ENCODE measurements at places on chromosomes 7 and 10.

GRCh38 chr7:117014673-117015133 lies 61.4 kb downstream of the ST7 start:
- DNase-seq: peak; percentile 47

- no peak for DNase-seq
Measured at GRCh38 chr10:129411393-129411705, 55.7 kb upstream of the MGMT start.

GRCh38 chr7:39127058-39127457 lies 149.3 kb downstream of the POU6F2 start:
- no peak for DNase-seq

DNA sequence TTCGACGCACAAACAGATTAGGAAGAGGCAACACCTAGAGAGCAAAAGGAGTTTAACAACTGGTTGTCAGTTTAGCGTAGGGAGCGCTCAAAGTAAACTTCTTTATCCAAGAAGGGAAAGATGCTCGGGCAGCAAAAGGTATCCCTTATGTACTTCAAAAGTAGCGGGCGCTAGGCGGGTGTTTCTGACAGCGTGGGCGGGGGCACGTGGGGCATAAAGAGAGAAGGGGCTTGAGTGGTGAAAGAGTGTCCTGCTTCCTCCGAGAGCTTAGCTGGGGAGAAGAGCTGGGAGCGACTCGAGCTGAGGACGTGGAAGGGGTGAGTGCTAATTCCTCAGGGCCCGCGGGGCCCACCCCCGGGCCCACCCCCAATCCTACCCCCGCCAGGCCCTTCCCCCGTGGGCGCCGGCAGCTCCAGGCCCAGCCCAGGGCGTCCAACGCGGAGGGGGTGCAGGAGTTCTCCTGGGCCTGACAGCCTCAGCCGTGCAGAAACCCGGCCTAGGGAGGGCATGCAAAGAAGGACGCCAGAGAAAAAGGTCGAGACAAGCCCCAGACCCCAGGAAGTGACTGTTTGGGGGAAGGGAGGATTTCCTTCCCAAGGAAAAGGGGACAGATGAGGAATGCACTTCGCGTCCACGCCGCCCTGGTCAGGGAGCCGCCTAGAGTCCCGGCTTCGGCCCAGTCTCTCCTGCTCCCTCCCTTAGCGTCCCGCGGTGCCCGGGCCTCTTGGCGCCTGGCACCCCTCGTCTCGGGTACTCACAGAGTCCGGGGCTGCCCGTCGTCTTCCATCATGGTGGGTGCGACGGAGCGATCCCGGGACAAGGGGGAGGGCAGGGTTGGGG lies 868 bp downstream of the TIAL1 start:
- DNase-seq: peak; percentile 35

DNA sequence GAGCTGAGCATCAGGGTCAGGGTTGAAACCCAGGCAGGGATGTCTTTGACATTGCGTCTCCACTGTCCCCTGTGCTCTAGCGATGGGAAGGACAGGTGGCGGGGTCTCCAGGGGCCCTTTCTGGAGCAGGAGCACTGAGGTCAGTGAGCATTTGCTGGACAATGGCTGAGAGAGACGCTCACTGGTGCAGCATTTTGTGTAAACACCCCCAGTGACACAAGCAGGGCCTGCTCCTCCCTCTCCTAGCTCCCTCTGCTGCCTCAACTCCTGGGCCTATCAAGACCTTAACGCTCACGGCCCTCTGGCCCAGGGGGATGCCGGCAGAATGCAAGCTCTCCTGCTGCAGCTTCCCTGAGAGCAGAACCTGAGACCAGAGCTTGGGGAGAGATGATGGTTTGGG lies 17.4 kb upstream of the INMT start:
- DNase-seq: no peak

GRCh38 chr10:6011558-6011957 lies 34.2 kb upstream of the IL15RA start:
- no peak for DNase-seq

- DNase-seq: no peak
Measured at GRCh38 chr7:42574685-42575084, 337.2 kb downstream of the C7orf25 start.

DNA sequence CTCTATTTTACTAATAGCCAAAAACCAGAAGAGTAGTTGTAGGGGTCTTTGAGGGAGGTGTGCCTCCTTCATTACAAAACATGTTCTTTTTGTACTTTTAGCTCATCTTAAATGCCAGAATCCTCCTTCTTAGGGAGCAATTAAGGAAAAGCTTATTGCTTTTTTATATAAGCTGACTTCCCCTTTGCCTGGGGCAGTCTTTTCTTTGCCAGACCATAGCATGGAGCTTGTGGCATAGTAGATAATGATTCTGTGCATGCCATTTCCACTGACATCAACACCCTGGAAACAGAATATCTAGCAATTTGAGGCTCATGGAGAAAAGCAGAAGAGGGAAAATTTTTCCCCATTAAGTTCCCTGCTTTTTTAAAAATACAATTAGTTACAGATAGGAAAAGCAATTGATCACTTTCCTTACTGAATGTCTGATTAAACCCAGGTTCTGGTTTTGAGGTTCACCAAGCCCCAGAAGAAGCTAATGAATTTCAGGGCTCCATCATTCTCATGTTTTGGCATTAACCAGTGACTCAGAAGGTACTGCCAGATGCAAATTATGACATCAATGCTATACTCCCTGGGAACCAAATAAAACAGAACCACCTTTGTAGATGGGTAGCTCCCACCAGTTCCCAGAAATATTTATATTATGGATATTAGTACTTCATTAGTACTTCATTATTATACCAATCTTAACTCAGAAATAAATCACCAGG lies 410.6 kb downstream of the KCNMA1 start:
- DNase-seq: no peak

DNA sequence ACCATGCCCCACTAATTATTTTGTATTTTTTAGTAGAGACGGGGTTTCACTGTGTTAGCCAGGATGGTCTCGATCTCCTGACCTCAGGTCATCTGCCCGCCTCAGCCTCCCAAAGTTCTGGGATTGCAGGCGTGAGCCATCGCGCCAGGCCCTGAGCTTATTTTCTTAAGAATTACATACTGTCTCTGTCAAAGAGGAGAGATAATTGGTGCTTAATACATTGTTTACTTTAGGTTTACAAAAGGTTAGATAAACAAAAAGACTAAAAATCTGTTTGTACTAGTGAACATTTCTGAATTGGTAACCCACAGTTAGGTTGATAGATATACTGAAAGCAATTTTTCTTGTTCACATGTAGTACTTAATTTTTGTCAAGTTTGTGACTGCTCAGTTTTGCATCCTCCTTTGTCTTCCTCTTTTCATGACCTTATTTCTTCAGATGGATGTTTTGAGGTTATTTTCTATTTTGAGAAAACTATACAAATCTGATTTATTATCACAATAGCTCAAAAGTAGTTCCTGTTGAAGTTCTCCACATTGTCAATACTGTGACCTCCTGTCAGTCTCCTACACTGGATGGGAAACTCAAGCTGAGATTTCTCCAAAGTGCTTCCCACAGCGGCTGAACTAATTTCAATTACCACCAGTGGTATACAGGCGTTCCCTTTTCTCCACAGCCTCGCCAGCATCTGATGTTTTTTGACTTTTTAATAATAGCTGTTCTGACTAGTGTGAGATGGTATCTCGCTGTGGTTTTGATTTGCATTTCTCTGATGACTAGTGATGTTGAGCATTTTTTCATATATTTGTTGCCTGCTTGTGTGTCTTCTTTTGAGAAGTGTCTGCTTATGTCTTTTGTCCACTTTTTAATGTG lies 22.5 kb downstream of the HHEX start:
- peak; percentile 56 for DNase-seq

DNA sequence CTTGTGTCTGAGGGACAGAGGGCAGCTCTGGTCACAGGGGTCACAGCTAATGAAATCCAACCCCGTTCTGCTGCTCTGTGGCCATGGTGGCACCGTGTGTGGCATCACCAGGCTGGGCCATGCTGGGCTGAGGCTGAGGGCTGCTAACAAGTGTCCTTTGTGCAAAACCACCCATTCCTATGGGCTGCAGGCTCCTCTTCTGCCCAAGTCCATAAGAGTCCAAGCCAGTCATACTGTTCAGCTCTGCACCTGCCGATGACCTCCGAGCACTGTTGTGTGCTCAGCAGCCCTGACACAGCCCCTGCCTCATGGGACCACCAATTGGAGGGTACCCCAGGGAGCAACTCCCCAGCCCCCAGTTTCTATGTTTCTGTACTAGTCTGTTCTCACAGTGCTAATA lies 133.1 kb downstream of the WDR11 start:
- DNase-seq: no peak

- peak; percentile 23 for DNase-seq
Measured at GRCh38 chr10:53115660-53116059, 343.1 kb upstream of the MBL2 start.

- no peak for DNase-seq
Measured at GRCh38 chr10:78267598-78267997, 233.9 kb downstream of the RPS24 start.

DNA sequence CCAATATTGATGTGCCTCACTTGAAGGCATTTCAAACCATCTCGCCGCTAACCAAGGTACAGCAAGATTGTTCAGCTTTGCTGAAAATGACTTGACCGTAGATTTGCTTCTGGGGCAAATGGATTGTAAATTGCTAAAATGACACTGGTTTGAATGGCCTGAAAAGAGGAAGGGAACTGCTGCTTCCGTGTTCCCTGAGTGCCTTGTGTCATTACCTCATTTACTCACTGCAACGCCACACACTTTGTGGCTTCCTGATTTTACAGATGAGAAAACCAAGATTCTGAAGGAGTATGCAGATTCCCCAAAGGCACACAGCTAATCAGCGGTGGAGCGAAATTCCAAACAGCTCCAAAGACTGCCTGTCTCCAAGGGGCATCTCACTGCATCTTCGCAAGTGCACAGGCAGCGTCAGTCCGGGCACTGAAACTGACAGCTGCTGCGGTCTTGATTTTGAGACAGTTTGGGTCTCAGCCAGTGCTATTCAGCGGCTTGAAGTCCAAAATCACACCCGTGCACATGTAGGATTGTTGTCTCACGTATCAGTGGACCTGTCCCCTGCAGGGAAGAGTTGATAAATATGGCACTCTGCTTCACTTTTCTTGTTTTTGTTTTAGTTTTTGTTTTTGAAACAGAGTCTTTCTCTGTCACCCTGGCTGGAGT lies 290.9 kb downstream of the DPP6 start:
- DNase-seq: peak; percentile 53

GRCh38 chr7:82305347-82306005 lies 138.1 kb downstream of the CACNA2D1 start:
- no peak for DNase-seq
